ENCODE measurements at places on chromosomes 7 and 10.

GRCh38 chr7:142134909-142135308 lies 23.4 kb downstream of the MGAM2 start:
- no peak for DNase-seq

DNA sequence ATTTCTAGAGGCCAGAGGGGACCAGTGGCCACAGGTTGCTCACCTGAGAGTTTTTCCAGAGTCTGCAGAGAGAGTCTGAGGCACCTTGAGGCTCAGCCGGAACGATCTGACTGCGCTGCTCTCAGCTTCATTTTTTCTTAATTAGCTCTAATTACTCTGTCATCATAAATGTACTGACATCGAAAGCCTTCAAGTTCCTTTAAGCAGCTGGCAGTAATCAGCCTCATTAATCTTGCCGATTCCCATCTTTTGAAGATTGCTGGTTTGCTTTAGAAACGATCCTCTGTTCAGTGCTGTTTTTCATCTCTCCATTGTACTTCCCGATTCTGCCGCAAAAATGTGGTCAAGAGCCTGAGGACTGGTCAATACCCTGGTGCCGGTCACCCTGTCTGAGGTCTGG lies 454.7 kb downstream of the TYW1 start:
- no peak for DNase-seq

GRCh38 chr10:47442351-47442750 lies 41.6 kb downstream of the ANXA8 start:
- no peak for DNase-seq

DNA sequence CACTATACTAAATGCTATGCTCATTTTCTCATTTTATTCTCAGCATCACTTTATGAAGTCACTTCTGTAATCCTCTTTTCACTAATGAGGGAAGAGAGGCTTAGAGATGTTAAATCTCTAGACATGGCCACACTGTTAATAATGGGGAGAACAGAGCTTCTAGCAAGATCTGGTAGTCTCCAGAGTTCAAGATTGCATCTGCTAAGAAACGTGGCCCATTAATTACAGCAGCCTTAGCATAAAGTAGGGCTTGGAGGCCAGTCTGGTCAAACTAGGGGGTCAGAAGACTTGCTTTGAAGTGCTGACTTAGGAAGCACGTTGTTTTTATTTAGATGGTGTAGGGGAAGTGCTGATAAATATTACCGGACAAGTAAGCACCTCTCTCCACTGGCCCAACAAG lies 29.3 kb downstream of the ARL4A start:
- no peak for DNase-seq

DNA sequence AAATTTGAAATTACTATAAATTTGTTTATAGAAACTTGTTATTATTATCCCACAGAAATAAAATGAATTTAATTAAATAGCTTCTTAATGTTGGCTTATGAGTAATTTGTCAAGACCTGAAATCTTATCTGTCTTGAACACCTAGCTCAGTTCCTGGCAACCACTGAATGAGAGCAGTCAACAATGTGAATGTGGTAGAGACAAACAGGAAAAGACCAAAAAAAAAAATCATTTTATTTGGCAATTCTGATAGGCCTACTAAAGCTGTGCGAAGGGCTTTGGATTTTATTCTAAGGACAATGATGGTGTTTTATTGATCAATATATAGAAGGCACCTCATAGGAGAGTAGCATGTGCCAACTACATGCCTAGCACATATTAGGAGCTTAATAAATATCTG lies 127.8 kb upstream of the RSU1 start:
- DNase-seq, result no peak

DNA sequence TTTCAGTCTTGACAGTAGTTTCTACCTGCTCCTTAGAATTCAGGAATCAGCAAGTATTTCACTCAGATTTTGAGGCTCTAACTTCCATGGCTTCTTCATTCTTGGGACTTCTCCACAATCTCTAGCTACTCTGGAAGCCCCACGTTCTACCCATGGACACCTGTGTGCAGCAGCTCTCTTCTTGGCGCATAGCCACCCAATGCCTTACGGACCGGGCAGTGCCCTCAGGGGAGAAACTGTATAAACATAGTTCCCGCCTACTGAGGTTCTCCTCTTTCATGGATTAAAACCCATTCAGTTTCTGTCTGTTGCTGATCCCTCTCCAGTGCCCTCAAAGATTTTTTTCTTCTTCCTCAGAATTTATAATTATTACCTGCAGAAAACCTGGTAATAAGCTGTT lies 177.1 kb downstream of the SORCS1 start:
- DNase-seq, result no peak

DNA sequence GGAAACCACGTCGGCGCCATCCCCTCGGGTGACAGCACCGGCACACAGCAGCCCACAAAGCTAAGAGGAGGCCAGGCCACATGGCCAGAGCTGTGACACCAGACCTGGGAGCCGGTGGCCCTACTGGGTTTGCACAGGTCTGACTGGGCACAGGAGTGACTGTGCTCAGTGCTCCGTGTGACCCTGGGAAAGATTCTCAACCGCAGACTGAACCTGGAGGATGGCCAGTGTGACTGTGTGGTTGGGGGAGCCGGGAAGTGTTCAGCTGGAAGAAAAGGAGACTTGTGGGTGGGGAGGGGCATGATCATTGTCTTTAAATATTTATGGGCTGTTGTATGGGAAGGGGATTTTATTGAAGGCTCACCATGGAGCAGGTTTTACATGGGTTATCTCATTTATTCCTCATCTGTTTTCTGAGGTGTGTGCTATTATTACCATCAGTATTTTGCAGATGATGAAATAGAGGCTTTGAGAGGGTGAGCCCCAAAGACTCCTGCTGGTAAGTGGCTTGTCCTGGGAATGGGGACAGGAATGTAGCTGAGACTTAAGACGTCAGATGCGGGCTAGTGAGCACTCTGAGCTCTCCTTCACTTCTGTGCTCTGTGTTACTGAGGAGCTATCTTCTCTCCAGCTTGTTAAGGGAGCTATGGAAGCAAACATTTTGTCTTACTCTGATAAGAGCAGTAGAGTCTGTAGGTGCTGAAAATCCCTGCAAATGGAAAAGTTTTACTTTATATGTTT lies 127.5 kb downstream of the TMEM178B start:
- DNase-seq, result no peak

- DNase-seq, result no peak
These were observed 110.6 kb upstream of the ASAH2 start for GRCh38 chr10:50361946-50362345.

- DNase-seq, result no peak
These were observed 253.5 kb downstream of the ABCA13 start for GRCh38 chr7:48424731-48425130.

DNA sequence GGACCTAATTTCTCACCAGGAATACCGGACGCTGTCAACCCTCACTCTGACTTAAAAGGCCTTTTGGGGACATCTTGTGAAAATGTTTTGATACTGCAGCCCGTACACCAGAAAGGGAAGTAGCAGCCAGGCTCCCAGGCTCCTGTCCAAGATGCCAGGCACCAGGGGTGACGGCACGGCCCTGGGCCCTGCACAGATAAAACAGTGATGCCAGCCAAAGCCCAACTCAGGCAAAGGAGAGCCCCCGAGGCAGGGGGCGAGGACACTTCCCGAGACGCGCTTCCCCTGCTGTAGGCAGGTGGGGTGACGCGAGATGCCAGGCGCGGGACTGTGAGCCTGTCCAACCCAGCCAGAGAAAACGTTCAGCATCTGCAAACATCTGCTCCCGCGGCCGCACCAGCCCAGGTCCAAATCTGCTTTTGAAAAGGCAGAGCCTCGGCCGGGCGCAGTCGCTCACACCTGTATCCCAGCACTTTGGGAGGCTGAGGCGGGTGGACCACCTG lies 15.7 kb downstream of the ZFAND2A start:
- DNase-seq, result no peak

Data from D721Med (cell line).